Thymus (tissue), 14 donors: ENCODE measurements at places on chromosomes 11 and 22. TPM values are rescaled to one million over a fixed set of nuclear protein-coding genes. Genes with fewer than 3 reads are reported as not detected.

DNA sequence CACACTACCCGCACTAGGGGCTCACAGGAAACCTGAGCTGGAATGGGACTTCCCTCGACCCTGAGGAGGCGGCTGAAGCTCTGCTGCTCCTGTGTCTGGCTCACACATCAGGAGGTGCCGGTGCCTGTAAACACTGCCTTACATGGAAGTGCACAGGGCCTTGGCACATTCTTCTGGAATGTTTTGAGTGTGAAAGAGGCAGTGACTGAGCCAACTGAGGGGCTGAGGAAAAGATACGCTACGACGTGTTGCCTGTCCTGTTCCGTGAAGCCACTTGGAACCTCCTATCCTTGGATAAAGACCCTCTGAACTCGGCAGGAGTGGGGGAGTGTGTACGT is 10.5 kb downstream of the TXN2 start:
- no peak overlapping the region for H3K4me3 ChIP-seq
- peak overlapping the region; percentile 66 for H3K27ac ChIP-seq
- peaks cover 39% of the 10 kb centered on the region for H3K4me1 ChIP-seq
- H3K36me3 ChIP-seq = peaks cover 43% of the 10 kb centered on the region

DNA sequence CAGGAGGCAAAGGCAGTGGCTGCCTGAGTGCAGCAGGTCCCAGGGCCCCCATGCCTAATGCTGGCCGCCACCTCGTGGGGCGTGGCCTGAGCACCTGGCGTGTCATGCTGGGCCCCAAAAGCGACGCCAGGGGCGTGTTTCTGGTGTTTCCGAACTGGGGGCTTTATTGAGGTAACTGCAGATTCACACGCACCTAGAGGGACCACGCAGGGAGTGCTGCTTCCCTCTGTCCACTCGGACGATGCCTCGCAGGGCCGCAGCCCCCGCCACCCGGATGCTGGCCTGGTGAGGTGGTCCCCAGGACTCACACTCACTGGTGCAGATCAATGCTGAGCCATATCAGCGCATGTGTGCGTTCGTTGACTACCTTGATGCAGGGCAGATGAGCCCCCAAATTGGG is 736.2 kb downstream of the BRD1 start:
- no peak for DNase-seq
- H3K4me1 ChIP-seq = no peaks in the 10 kb centered on the region
- H3K36me3 ChIP-seq = no peaks in the 10 kb centered on the region
- no peak overlapping the region for H3K27ac ChIP-seq
- no peaks in the 10 kb centered on the region for H3K27me3 ChIP-seq

FBXO7 gene
- 100 TPM for total RNA-seq

- H3K27me3 ChIP-seq = peaks cover 5% of the 10 kb centered on the region
- DNase-seq = no peak
- H3K4me1 ChIP-seq = no peaks in the 10 kb centered on the region
- H3K27ac ChIP-seq = no peak overlapping the region
- H3K36me3 ChIP-seq = no peaks in the 10 kb centered on the region
These were observed 512 bp upstream of the GRIA4 start for GRCh38 chr11:105609341-105609781.

GRCh38 chr22:27603800-27604144 is 197.8 kb downstream of the MN1 start:
- H3K4me3 ChIP-seq = no peak overlapping the region
- no peak overlapping the region for H3K27ac ChIP-seq
- no peaks in the 10 kb centered on the region for H3K27me3 ChIP-seq
- H3K4me1 ChIP-seq = no peaks in the 10 kb centered on the region

TSPAN18 gene
- 2.2 TPM for total RNA-seq

NRIP3 gene
- 1.2 TPM for total RNA-seq

DNA sequence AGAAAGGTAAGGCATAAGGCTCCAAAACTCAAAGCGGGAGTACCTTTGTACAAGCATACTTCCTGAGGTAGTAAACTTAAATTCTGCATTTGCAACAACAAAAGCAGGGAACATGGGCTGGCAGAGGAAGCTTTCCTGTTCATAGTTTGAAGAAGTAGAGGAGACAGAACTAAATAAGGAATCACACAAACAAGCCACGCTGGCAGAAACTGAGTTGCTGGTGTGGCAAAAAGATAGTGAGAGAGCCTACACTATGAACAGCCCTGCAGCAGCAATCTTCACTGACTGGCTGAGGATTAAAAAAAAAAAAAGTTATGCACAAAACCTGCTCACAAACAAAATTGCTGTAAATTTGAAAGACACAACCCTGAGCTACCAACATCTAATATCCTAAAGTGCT is 46.5 kb downstream of the FCHSD2 start:
- DNase-seq = no peak
- H3K36me3 ChIP-seq = peaks cover 16% of the 10 kb centered on the region
- H3K4me1 ChIP-seq = no peaks in the 10 kb centered on the region

- H3K27ac ChIP-seq = no peak overlapping the region
- no peaks in the 10 kb centered on the region for H3K4me1 ChIP-seq
- H3K4me3 ChIP-seq = no peak overlapping the region
- no peaks in the 10 kb centered on the region for H3K36me3 ChIP-seq
- DNase-seq = no peak
These were observed 8.9 kb upstream of the PPP2R1B start for GRCh38 chr11:111774955-111775710.

GRCh38 chr22:35582218-35582860 is 34.8 kb downstream of the MB start:
- H3K27ac ChIP-seq = no peak overlapping the region
- H3K36me3 ChIP-seq = no peaks in the 10 kb centered on the region
- no peak for DNase-seq
- no peaks in the 10 kb centered on the region for H3K4me1 ChIP-seq

GRCh38 chr22:30830907-30831306 is 136.2 kb downstream of the OSBP2 start:
- H3K36me3 ChIP-seq = no peaks in the 10 kb centered on the region
- no peak overlapping the region for H3K27ac ChIP-seq
- H3K4me1 ChIP-seq = no peaks in the 10 kb centered on the region
- peaks cover 5% of the 10 kb centered on the region for H3K27me3 ChIP-seq
- H3K4me3 ChIP-seq = no peak overlapping the region

OR8G5 gene
- total RNA-seq = 0.05 TPM

FOLH1 gene
- 0.99 TPM for total RNA-seq

- DNase-seq = no peak
- H3K36me3 ChIP-seq = no peaks in the 10 kb centered on the region
- no peaks in the 10 kb centered on the region for H3K4me1 ChIP-seq
- no peak overlapping the region for H3K4me3 ChIP-seq
These were observed 26.4 kb downstream of the IZUMO1R start for GRCh38 chr11:94330789-94331188.

GRCh38 chr22:44956840-44957767 is 52.7 kb downstream of the PHF21B start:
- H3K27me3 ChIP-seq = peaks cover 5% of the 10 kb centered on the region
- H3K27ac ChIP-seq = no peak overlapping the region

GRCh38 chr22:19666673-19667593 is 47.4 kb upstream of the SEPTIN5 start:
- H3K27me3 ChIP-seq = no peaks in the 10 kb centered on the region
- H3K36me3 ChIP-seq = no peaks in the 10 kb centered on the region
- no peak overlapping the region for H3K4me3 ChIP-seq
- H3K4me1 ChIP-seq = no peaks in the 10 kb centered on the region
- no peak overlapping the region for H3K27ac ChIP-seq

DNA sequence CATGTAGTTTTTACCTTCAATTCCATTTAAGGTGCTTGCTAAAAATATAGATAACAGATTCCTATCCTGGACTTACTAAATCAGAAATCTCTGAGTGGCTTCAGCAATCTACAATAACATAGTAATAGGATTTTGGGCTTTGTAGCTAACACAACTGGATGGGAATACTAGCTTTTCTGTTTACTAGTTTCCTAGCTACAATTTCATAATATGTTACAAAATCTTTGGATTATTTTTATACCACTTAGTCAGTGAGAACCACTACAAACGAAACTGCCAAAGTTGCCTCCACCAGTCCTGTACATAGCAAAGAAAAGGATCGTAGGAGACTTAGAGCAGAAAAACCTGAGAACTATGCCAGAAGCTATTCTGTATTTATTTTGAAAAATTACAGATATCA is 87.7 kb upstream of the ANO3 start:
- DNase-seq = no peak
- no peaks in the 10 kb centered on the region for H3K36me3 ChIP-seq
- H3K27me3 ChIP-seq = no peaks in the 10 kb centered on the region
